Effector memory CD8-positive, alpha-beta T cell (primary cell): ENCODE measurements at places on chromosomes 16 and 17.
A peak's percentile ranks its signal among the peaks of the same experiment; 100 is the strongest.

GRCh38 chr17:76189741-76190140, 48.7 kb upstream of the FOXJ1 start:
- DNase-seq = no peak

GRCh38 chr17:8255499-8255898, 6.4 kb downstream of the PFAS start:
- no peak for DNase-seq

DNA sequence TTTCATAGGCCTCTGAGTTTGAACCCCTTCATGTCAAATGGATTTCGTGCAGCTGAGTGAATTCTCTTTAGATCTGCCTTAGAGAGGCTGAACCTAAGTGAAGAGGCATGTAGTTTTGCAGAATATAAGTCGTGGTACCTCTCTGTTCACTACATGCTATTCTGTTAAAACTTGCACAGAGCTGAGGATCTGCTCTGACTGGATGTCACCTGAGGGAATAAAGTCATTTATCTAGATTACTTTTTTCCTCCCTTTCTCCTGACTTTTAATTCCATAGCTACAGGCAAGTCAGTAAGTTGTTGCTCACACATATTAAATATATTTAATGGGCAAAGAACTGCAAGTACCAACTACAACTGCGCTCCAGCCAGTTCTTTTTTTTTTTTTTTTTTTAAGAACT, 64.7 kb downstream of the WNT3 start:
- DNase-seq = no peak

DNA sequence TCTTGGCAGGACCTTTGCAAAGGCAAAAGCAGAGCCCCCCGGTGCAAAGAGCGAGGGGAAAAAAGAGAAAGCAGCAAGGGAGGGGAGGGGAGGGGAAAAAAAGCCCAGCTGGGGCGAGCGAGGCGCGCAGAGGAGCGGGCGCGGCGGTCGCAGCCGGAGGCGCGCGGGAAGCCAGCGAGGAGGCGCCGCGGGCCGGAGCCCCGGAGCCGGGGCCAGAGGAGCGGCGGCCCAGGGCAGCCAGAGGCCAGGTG, 129 bp downstream of the IRX5 start:
- DNase-seq = no peak

- no peak for DNase-seq
Observed at GRCh38 chr16:61791464-61791863, 244.8 kb downstream of the CDH8 start.

- no peak for DNase-seq
Observed at GRCh38 chr17:72970246-72970645, 122.2 kb downstream of the SLC39A11 start.

GRCh38 chr17:50026837-50027171, 29.1 kb upstream of the ITGA3 start:
- peak; percentile 78 for DNase-seq

DNA sequence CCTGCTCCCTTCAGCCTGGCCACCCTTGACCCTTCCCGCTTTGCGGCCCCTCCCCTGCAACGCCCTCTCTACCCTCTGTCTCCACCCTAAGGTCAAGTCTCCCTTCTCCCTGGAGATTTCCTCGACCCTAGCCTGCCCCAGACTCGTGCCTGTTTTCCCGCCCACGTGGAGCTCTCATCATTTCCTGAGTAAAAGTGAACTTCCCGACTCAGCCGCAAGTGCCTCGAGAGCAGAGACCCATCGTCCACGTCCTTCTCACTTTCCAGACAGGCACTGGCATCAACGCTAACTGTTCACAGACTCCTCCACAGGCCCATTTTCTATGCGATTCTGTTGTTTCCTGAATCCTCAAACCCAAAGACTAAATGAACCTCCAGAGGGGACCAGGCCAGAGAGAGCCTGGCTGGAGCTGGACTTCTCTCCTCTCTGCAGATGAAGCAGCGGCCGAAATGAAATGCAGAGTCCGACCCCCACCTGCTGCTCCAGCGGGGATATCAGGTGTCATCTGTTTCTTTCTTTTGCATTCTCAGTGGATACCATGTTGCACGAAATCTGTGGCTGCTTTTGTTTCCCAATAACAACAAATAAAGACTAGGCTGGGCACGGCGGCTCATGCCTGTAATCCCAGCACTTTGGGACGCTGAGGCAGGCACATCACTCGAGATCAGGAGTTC, 52.5 kb downstream of the RTN4RL1 start:
- DNase-seq = no peak
